ENCODE measurements at places on chromosomes 7 and 10. TPM values are rescaled to one million over a fixed set of nuclear protein-coding genes. Genes with fewer than 3 reads are reported as not detected.

Gene PAPSS2
- 28.1 TPM for total RNA-seq

Gene PNLIPRP3
- not detected for total RNA-seq

Gene SH2B2
- total RNA-seq, result 2.7 TPM

Gene CYP2C19
- not detected for total RNA-seq

Gene FIS1
- total RNA-seq, result 139 TPM

Gene ASB10
- total RNA-seq, result not detected

Gene NKX1-2
- 0.04 TPM for total RNA-seq

Gene STEAP4
- 0.01 TPM for total RNA-seq

Gene CLDN3
- total RNA-seq, result 1.8 TPM

Gene CUBN
- 0.25 TPM for total RNA-seq

Data from A549 treated with DMSO at 1 μM for 4 hours (cell line).